Bronchial epithelial cell (primary cell): ENCODE measurements at places on chromosomes 7 and 10. TPM values are rescaled to one million over a fixed set of nuclear protein-coding genes. Genes with fewer than 3 reads are reported as not detected.

The AGR2 gene
- 118 and 163 TPM in 2 replicates for total RNA-seq

The KIAA1549 gene
- 0.13 and 0.26 TPM in 2 replicates for total RNA-seq

The CLEC5A gene
- total RNA-seq = not detected in 2 replicates

The CALN1 gene
- total RNA-seq = not detected in 2 replicates

The TAS2R60 gene
- total RNA-seq = not detected in 2 replicates

The UCN3 gene
- not detected in 2 replicates for total RNA-seq

The CALHM1 gene
- not detected in 2 replicates for total RNA-seq

The INPP5F gene
- 10.1 and 11.6 TPM in 2 replicates for total RNA-seq

The RAMP3 gene
- total RNA-seq = not detected in 2 replicates

DNA sequence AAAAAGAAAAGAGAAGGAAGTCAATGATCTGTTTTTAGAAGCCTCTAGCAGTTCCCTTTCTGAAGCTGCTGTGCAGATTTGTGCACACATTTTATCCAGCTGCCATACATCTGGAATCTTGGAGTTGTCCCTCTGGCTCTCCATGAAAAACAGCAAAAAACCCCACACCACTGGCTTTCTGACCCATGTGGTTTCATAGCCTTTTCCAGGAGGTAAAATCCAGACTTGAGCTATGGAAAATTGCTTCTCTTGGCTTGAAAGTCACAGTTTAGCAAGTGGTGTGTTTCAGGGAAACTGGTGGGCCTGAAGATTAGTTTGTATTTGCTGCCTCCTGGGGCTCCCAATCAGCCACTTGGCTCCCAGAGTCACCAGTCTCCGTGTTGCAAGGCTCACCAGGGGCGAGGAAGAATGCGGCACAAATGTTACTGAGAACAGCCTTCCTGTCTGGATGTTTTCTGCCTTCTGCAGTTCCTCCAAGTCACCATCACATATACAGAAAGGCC is 50.1 kb upstream of the ADRB1 start:
- no peak for DNase-seq

GRCh38 chr7:32936689-32937088 is 20.6 kb upstream of the FKBP9 start:
- no peak for DNase-seq

GRCh38 chr10:12938271-12938670 is 63.2 kb downstream of the CCDC3 start:
- no peak for DNase-seq

- peak; percentile 15 for DNase-seq
These were observed 29.1 kb downstream of the LAMB1 start for GRCh38 chr7:107973861-107974260.

- no peak for DNase-seq
These were observed 63.1 kb upstream of the ZPBP start for GRCh38 chr7:50156163-50156562.

GRCh38 chr10:49534670-49535381 is 4.1 kb downstream of the ERCC6 start:
- peak; percentile 56 for DNase-seq

GRCh38 chr7:135856356-135857144 is 107.9 kb upstream of the FAM180A start:
- peak; percentile 54 for DNase-seq

GRCh38 chr7:77456696-77457095 is 40.5 kb upstream of the GSAP start:
- no peak for DNase-seq

GRCh38 chr10:89888321-89889070 is 187.1 kb downstream of the KIF20B start:
- peak; percentile 15 for DNase-seq

DNA sequence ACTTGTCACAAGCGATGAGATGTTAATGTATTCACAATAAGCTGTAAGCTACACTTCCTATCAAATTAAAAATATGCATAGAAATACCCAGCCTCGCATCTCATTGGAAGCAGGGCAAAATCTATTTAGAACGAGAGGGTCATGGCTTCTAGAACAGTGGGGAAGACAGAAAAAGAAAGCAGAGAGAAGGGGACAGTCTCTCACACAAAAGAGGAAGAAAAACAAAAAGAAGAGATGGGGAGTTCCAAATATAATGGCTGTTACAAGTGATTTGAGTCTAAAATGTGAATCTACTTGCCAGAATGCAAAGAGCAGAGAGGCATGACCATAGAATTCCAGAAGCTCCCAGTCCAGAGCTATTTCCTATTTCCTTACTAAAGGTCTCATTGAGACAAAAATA is 13.8 kb downstream of the LRRN3 start:
- no peak for DNase-seq

DNA sequence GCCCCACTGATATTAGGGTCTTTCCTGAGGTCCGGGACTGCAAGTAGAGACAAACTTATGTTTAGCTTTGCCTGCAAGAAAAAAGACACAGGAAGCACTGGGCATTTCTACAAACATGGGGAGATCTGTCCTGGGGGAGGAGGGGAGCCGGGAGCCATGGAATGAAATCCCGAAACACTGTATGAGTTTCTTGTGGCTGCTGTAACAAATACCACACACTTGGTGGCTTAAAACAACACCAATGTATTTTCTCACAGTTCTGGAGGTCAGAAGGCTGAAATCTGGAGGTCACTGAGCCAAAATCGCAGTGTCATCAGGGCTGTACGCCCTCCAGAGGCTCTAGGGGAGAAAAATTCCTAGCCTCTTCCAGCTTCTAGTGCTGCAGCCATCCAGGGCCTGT is 114.0 kb upstream of the CHST15 start:
- no peak for DNase-seq

GRCh38 chr10:642186-642890 is 47.1 kb downstream of the DIP2C start:
- no peak for DNase-seq

DNA sequence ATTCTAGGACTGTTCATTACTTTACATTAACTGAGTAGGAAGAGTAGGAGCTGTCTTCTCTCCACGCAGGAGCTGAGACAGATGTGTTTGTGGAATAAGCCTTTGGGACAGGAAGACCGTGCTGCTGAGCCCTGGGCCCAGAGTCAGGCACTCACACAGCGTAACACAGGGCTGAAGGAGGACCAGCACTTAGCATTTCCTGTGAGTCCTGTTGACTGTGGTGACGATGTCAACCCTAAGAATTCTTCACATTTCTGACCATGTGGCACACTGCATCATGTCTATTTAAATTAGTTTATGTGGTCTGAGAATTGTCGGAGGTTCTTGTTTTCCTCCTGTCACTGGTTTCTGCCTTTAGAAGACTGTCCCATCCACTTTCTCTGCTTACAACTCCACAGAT is 117.2 kb downstream of the PIP4K2A start:
- DNase-seq = no peak

DNA sequence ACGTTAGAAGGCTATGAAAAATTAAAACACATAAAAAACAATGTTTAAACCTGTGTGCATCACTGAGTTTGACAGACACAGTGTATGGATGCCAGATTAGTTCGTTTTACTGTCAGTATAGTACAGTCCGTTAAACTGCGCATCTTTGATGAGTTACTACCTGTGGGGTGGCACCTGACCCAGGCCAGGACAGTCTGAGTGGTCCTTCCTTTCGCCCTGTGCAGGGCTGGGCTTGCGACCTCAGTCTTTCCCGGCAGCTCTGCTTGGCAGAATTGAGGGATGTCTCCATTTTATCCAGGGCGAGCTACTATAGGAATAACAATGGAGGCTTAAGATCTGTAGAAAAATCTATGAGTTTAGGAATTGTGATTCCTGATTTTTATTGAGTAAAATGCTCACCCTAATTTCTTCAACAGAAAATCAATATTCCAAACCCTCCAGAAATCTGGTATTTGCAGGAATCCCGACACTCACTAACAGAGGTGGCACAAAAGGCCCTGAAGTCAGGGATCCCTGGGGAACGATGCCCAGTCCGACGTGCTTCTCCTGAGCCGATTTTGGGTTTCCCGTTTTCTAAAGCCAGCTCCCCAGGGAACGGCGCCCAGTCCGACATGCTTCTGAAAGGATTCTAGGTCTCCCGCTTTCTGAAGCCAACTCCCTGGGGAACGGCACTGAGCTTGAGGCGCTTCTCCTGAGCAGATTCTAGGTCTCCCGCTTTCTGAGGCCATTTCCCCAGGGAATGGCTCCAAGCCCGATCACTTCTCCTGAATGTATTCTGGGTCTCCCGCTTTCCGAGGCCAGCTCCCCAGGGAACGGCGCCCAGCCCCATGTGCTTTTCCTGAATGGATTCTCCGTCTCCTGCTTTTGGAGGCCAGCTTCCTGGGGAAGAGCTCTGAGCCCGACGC is 377.6 kb downstream of the DNAJB6 start:
- DNase-seq = no peak

GRCh38 chr10:74460812-74461211 is 309.8 kb downstream of the ADK start:
- no peak for DNase-seq

DNA sequence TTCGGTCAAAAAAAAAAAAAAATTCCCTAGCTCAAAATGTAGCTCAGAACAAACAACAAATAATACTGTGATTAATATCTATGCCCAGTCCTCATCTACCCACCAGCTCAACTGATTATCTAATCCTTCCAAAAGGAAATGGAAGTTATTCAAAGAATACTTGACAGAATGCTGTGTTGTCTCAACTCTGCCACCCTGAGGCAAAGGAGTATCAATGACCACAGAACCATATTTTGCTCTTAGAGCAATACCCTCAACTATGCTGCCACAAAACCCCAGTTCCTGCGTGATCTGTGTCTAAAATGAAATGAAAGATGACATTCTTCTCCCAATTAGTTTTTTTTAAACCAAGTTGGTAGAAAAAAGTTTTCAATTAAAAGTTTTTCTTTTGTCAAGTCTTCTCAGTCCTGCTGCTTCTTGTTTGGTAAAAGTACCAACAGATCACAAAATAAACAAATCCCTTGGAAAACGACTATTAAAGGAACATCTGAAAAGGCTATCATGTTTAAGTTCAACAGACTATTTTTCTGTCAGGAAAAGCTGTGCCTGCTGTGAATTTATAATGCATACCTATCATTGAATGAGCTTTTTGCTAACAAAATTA is 21.6 kb downstream of the RBM28 start:
- peak; percentile 62 for DNase-seq

- DNase-seq = no peak
These were observed 7.9 kb downstream of the ANTXRL start for GRCh38 chr10:46294641-46295220.

DNA sequence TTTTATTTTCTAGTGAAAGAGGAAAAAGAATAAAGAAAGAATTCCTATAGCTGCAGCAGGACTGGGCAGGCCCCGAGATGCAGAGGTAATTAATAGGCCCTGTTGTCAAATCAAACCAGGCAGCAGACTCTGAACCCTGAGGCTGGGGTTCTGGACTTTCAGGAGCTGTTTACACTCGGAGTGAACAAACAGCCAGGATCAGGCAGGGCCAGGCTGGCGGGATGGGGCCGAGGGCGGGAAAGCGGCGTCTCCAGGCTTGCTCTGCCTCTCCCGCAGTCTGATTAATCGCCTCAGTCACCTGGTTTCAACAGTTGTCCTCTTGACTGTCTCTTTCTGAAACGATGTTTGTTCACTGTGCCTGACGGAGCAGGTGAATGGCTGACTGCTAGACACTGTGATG is 675.4 kb upstream of the FOXK1 start:
- peak; percentile 69 for DNase-seq

DNA sequence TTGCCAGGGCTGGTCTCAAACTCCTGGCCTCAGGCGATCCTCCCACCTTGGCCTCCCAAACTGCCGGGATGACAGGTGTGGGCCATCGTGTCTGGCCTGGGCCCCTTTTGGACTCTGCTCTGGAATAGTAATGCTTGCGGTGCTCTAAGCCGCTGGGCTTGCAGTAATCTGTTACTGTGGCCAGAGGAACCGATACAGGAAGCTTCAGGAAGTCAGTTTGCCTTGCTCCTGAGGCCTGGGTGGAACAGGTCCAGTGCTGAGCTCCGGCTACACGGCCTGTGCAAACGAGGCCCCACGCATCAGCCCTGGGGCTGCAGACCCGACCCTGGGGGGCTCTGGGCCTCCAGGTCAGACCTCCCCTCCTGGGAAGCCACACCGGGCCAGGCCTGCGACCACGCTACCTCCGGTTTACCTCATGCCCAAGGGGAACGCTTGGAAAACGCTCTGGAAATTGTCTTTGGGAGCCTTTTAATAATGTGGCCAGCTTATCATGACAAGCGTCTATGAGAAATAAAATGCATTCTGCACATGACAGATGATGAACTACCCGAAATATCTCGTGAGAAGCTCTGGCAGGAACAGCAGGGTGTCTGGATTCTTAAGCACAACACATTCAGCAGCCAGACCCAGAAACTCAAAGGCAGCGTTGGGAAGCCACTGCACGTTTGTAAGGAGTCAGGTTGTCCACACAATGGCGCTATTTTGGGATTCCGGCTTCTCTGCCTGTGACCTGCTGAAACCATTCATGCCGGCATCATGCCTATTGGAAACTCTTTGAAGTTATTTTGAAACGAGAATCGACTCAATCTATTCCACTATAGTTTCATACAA is 10.1 kb upstream of the ADAP1 start:
- DNase-seq = no peak

GRCh38 chr7:80324032-80324431 is 187.8 kb downstream of the GNAT3 start:
- DNase-seq = peak; percentile 94

DNA sequence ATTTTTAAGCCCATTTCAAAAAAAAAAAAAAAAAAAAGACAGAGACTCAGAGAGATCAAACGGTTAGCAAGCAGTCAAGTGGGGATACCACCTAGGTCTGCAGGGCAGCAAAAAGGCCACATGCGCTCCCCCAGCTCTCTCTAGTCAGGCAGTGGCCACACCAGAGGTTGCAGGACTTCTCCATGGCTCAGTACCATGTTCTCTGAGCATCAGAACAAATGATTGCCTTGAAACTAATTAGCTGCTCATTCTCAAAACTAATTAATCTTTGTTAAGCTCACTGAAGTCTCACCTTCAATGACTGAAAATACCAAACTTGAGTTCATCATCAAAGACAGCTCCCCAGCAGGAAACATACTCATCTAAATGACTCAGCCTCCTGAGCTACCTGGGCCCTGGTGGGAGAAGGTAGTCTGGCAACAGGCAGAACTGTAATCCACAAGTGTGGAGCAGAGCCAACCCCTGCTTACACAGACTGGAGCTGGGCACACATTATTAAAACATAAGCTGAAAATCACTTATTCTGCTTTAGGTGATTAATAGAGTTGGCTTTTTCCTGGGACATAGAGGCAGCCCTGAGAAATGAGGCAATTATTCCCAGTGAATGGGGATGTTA is 319.6 kb downstream of the GRID1 start:
- peak; percentile 87 for DNase-seq

GRCh38 chr10:101217450-101218281 is 11.6 kb downstream of the LBX1 start:
- no peak for DNase-seq
